ENCODE measurements at places on chromosomes 6 and 20. TPM values are rescaled to one million over a fixed set of nuclear protein-coding genes. Genes with fewer than 3 reads are reported as not detected.

The C20orf141 gene
- not detected for total RNA-seq

The ZNF391 gene
- 1.4 TPM for total RNA-seq

The CYB5R4 gene
- 23.1 TPM for total RNA-seq

The TNXB gene
- total RNA-seq = 7.6 TPM

The PDYN gene
- total RNA-seq = not detected

The TRAPPC3L gene
- total RNA-seq = not detected

The HLA-DQB2 gene
- 0.64 TPM for total RNA-seq

The PRL gene
- not detected for total RNA-seq

The C6orf58 gene
- total RNA-seq = not detected

The VSX1 gene
- total RNA-seq = not detected

The PKIG gene
- 11.3 TPM for total RNA-seq

The ULBP1 gene
- total RNA-seq = 1.2 TPM

The PPP2R5D gene
- total RNA-seq = 21.2 TPM

The APOBEC2 gene
- not detected for total RNA-seq

The AHI1 gene
- 7.4 TPM for total RNA-seq

The SLC18B1 gene
- total RNA-seq = 12.8 TPM

The ATG5 gene
- total RNA-seq = 19.9 TPM

The CCM2L gene
- total RNA-seq = 1.2 TPM

The PSORS1C2 gene
- total RNA-seq = 0.40 TPM

The ABHD16B gene
- total RNA-seq = not detected

The FOXC1 gene
- 6.5 TPM for total RNA-seq

The BCLAF1 gene
- 80.9 TPM for total RNA-seq

The ZKSCAN8 gene
- total RNA-seq = 6.6 TPM

The SNAP91 gene
- not detected for total RNA-seq

The MACROD2 gene
- 2.2 TPM for total RNA-seq
